Pancreas (tissue), 10 donors: ENCODE measurements at places on chromosomes 16 and 17.
A peak's percentile ranks its signal among the peaks of the same experiment; 100 is the strongest.

- DNase-seq: no peak
- H3K4me1 ChIP-seq: no peaks in the 10 kb centered on the region
- no peaks in the 10 kb centered on the region for H3K36me3 ChIP-seq
- no peak overlapping the region for H3K4me3 ChIP-seq
These were observed 74.2 kb downstream of the VPS53 start for GRCh38 chr17:640436-640835.

DNA sequence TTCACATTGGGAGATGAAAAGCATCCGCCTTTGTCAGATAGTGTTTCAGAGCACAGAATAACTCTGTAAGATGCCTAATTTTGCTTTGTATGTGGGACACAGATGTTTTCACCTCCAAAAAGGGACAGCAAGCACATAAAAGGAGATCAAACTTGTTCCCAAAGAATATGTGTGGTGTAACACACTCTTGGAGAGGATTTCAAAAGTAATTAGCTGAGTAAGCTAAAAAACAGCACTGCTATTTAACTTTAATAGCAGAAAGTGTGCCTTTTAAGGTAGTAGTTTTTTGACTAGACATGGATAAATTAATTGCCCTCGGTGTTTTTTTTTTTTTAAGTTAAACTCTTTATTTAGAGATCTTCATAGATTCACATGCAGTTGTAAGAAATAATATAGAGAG, 65.2 kb downstream of the COX10 start:
- H3K27ac ChIP-seq: no peak overlapping the region
- H3K4me1 ChIP-seq: no peaks in the 10 kb centered on the region
- no peak overlapping the region for H3K4me3 ChIP-seq
- no peaks in the 10 kb centered on the region for H3K27me3 ChIP-seq
- no peak for DNase-seq

DNA sequence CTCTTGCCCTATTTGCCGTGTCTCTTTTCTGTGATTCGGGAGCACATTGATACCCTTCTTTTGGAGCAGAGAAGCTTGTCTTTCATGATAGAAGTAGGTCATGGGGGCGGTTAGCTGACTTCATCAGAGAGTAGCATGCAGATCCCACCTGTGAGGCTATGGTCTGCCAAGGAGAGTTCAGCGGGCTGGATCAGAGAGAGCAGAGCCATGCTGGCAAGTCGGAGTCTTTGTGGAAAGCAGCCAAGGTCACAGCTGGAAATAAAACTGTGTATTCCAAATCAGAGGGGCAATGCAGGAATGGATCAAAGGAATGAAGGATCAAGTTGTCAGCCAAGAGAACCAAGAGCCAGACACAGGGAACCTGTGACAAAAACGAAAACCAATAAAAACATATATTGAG, 595.9 kb downstream of the WWOX start:
- DNase-seq: peak; percentile 42
- no peaks in the 10 kb centered on the region for H3K36me3 ChIP-seq
- no peaks in the 10 kb centered on the region for H3K4me1 ChIP-seq
- H3K27me3 ChIP-seq: no peaks in the 10 kb centered on the region
- H3K27ac ChIP-seq: no peak overlapping the region
- no peak overlapping the region for H3K4me3 ChIP-seq

- H3K36me3 ChIP-seq: no peaks in the 10 kb centered on the region
- DNase-seq: no peak
- peaks cover 5% of the 10 kb centered on the region for H3K4me1 ChIP-seq
- H3K4me3 ChIP-seq: no peak overlapping the region
- H3K27ac ChIP-seq: no peak overlapping the region
These were observed 8.9 kb downstream of the C16orf86 start for GRCh38 chr16:67675579-67675935.

- no peak overlapping the region for H3K27ac ChIP-seq
- no peaks in the 10 kb centered on the region for H3K4me1 ChIP-seq
- H3K4me3 ChIP-seq: no peak overlapping the region
- H3K27me3 ChIP-seq: no peaks in the 10 kb centered on the region
These were observed 51.3 kb upstream of the TMC5 start for GRCh38 chr16:19366391-19366790.

DNA sequence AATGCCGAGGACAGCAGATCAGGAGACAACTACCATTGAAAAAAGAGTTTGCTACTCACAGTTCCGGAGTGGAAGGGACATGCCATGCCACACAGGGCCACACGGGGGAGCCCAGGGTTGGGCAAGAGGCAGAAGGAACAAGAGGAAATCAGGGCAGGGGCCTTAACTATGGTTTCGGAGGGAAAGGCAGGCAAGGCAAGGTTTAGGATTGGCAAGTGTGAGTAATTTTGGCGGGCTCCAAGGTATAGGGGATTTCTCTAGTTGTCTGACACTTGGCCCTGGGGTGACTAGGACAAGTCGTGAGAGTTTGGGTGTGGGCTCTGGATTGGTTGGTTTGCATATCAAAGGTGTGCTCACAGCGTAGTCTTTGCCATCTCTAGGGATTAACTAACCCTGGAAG, 27.0 kb upstream of the NTN1 start:
- H3K27ac ChIP-seq: no peak overlapping the region
- DNase-seq: peak; percentile 77
- no peaks in the 10 kb centered on the region for H3K4me1 ChIP-seq
- no peaks in the 10 kb centered on the region for H3K36me3 ChIP-seq

DNA sequence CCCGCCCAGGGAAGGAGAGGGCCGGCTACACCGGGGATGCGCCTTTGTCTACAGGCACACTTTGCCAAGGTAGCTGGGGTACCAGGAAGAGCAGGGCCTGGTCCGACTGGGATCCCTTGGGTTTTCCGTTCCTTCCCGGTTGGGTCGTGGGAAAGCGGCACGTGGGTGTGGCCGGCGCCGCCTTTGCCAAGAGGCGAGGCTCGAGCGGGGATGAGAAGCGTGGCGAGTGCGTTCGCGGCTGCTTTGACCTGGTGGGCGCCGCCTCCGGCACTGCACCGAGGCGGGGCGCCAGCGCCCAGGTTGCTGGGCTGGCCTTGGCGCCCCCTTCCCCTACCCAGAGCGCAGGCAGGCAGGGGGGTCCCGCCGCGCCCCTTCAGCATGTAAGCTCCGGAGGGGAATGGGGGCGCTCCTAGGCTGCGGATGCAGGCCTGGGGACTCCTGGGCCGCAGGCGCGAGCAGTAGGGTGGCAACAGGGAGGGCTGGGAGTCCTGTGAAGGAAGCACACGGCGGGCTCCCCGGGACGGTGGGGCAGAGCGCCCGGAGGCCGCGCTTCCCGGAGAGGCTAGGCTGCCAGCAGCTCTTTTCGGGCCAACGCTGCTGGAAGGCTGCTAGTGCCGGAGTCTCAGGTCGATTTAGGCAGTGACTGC, 2.0 kb downstream of the HAS3 start:
- H3K27me3 ChIP-seq: no peaks in the 10 kb centered on the region
- no peaks in the 10 kb centered on the region for H3K4me1 ChIP-seq
- H3K27ac ChIP-seq: no peak overlapping the region
- H3K36me3 ChIP-seq: no peaks in the 10 kb centered on the region
- peak overlapping the region; percentile 67 for H3K4me3 ChIP-seq

GRCh38 chr16:67277294-67277998, 1.9 kb upstream of the PLEKHG4 start:
- no peak overlapping the region for H3K4me3 ChIP-seq
- DNase-seq: no peak
- no peaks in the 10 kb centered on the region for H3K36me3 ChIP-seq
- H3K27me3 ChIP-seq: no peaks in the 10 kb centered on the region
